ENCODE measurements at places on chromosomes 16 and 17.
A peak's percentile ranks its signal among the peaks of the same experiment; 100 is the strongest.

DNA sequence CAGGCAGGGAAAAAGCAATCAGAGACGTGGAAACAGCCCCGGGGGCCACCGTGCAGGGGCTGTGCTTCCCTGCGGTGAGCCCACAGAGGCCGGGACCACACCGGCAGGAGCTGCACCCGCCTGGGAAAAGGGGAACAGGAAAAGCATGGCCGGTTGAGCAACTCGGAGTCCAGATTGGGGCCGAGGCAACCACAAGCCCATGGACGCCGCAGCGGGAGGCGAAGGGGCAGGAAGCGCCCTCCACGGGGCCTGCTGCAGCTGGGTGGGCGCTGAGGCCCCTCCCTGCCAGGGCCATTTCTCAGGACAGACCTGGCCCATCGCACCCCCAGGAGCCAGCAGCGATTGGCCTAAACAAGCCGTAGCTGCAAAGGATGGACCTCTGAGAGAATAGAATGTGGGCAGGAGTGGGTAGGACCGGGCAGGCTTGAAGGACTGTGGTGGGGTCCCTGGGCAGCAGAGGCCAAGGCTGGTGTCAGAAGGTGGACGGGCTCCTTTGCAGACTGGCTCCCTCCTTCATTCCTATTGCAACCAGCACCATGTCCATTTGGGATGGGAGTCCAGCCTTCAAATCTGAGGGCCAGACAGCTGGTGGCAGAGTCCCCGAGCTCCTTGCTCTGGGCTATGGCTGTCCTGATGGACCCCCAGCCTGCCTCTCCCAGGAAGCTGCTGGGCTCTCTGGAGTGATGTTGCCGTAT lies 30.4 kb downstream of the COX4I1 start:
- no peak for ATAC-seq

DNA sequence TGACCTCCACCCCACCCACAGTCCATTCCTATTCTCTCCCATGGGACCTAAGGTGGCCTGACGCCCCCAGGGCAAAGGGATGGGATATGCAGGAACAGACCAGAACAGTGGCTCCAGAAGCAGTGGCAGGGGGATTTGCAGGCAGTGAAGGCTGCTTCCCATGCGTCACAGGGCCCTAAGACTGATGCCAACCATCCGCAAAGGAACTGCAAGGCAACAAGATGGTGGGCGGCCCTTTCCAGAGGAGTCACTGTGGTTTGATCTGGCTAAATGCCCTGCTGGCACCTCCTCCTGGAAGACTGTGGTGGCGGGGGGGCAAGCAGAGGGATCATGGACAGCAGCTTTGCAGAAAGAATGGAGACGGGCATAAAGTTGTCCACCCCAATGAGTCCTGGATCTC lies 4.4 kb upstream of the SLC39A11 start:
- no peak for ATAC-seq

DNA sequence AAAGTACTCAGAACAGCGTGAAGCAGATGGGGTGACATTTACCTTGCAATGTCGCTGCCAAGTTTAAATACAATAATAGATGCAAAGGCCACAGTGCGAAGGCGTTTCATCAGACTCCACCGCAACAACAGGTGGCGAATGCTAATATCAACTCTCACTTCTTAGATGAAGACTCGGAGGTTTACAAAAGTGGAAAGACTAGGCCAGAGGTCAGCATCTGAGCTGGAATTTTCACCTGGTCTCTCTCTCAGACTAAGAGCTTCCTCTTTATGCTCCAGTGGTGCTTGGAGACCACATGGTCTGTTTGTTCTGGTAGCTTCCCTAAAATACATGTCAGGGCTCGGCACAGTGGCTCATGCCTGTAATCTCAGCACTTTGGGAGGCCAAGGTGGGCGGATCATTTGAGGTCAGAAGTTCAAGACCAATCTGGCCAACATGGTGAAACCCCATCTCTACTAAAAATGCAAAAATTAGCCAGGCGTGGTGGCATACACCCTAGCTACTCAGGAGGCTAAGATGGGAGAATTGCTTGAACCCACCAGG lies 169.1 kb downstream of the XYLT1 start:
- no peak for ATAC-seq

DNA sequence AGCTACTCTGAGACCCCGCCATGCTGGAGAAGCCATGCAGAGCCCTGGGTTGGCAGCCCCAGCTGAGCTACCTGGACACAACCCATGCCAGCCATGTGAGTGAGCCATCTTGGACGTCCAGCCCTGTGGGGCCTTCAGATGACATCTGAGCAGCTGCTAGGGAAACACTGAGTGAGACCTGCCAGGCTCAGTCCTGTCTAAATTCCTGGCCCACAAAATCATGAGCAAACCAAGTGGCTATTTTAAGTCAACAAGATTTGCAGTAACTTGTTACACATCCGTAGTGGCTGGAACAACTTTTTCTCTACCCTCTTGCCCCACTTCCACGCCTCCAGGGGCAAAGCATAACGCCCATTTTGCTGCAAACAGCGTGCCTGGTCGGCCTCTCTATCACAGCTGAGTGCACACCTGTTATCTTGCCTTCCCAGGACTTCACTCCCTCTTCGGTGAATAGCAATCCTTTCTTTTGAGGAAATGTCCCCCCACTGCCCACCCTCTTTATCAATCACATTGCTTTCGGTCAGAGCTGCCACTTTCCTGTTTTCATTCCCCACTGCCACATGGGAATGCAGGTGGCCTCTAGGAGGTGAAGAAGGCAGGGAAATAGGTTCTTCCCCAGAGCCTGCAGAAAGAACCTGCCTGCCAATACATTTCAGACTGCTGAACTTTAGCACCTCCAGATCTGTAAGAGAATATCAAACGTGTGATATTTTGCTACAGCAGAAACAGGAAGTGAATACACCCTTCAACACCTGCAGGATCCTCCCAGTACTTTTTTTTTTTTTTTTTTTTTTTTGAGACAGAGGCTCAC lies 7.4 kb upstream of the SCIMP start:
- peak; percentile 54 for ATAC-seq

GRCh38 chr16:12213180-12213579 lies 236.6 kb downstream of the SNX29 start:
- no peak for ATAC-seq

DNA sequence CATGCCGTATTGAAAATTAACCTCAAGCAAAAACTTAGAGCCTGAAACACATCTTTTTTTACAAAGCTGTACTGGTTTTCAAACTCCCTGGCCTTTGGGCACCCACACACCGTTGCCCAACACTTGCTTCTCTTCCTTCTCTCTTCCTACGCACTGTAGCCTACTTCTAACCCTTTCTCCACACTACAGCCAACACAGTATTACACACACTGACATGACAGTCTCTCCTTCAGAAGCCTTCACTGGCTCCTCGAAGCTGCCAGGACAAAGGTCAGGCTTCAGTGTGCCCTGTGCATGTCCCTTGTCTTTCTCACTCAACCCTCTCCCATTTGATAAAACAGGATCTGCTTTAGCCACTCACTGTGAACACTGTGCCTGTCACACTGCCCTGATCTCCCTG lies 8.0 kb downstream of the FANCA start:
- no peak for ATAC-seq

- no peak for ATAC-seq
Observed at GRCh38 chr17:83053021-83053681, 26.3 kb upstream of the METRNL start.

DNA sequence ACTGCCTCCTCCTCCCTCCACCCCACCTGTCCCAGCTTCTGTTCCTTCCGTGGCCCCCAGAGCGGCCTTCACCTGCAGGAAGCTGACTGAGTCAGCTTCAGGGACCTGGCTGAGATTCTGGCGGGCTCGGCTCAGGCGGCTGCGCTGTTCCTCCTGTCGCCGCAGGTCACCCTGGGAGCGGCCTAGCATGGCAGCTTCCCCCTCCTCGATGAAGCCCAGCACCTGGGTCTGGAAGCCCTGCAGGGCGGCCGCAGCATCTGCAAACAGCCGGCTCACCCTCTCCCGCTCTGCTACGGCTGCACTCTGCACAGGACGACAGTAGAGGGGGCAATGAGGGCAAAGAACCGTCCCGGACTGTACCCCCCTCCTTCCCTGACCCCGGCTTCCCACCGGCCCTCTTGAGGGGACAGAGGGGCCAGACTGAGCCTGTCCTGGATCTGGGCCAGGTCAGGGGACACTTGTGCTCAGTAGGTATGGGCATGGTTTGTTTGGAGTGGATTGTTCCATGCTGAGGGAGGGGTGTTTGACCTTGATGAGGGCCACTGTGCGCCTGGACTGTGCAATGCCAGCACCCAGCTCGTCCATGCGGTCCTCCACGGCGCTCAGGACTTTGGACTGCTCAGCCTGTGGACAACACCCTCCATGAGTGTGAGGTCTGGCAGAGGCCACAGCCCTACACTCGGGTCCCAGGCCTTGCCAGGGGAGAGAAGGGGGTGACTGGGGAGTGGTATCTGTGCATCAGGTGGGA lies 2.0 kb downstream of the TRIM47 start:
- ATAC-seq: peak; percentile 43

- no peak for ATAC-seq
Observed at GRCh38 chr16:66544016-66544757, 5.7 kb downstream of the TK2 start.

GRCh38 chr17:77888242-77889134 lies 70.0 kb upstream of the TNRC6C start:
- ATAC-seq: peak; percentile 39

- ATAC-seq: no peak
Observed at GRCh38 chr16:6453742-6454141, 878.9 kb upstream of the RBFOX1 start.

DNA sequence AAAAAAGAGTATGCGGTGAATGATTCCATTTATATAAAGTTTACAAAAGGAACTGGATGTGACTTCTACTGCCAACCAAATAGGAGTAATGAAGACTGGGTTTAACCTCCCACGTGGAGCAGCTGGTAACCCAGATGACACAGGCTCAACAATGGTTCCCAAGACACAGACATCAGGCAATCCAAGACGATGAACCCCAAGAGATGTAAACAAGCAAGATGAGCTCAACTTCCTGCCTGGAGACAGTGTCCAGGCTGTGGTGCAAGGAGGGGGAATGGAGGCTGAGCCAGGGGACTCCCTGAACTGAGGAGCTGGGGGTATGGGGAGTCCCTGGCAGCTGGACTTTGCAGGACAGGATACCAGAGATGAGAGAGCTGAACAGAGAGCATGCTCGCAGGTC lies 104.7 kb downstream of the LITAF start:
- ATAC-seq: no peak

- no peak for ATAC-seq
Observed at GRCh38 chr17:29838961-29839360, 91.1 kb downstream of the SSH2 start.

- ATAC-seq: no peak
Observed at GRCh38 chr17:11244776-11245175, 3.8 kb downstream of the SHISA6 start.

GRCh38 chr16:4525634-4526277 lies 12.8 kb downstream of the CDIP1 start:
- ATAC-seq: no peak

DNA sequence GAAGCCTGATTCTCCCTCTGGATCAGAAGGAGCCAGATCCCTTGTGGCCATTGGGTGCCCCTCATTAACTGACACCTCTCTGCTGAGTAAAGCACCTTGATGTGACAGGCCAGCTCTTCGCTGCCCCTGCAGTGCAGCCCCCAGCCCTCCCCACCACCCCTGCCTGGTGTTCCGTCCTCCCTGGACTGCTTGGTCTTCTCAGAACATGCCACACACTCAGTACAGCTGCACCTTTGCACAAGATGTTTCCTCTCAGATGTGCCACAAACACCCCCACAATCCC lies 20.2 kb downstream of the GOSR2 start:
- ATAC-seq: peak; percentile 13

DNA sequence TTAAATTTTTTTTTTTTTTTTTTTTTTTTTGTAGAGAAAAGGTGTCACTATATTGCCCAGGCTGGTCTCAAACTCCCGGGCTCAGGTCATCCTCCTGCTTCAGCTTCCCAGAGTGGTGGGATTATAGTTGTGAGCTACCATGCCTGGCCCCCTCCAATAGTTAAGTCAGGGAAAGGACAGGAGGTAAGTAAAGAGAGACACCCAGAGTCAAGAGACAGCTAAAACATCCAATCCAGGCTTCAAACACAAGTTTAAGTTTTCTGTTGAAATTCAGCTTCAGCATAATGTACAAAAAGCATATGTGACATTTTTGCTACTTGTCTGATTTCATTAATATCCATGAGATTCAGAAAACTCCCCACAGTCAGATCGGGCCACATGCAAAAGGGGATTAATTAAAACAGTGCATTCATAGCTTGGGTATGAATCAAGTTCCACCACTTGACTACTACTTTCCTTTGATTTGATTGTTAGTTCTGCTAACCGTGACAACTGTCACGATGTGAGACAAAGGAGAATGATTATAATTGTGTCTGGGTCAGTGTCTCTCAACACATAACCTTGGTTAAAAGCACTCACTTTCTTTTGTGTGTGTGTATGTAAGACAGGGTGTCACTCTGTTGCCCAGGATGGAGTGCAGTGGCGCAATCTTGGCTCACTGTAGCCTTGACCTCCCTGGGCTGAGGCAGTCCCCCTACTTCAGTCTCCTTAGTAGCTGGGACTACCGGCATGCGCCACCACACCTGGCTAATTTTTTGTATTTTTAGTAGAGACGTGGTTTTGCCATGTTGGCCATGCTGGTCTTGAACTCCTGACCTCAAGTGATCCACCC lies 184.9 kb downstream of the PARN start:
- ATAC-seq: no peak

DNA sequence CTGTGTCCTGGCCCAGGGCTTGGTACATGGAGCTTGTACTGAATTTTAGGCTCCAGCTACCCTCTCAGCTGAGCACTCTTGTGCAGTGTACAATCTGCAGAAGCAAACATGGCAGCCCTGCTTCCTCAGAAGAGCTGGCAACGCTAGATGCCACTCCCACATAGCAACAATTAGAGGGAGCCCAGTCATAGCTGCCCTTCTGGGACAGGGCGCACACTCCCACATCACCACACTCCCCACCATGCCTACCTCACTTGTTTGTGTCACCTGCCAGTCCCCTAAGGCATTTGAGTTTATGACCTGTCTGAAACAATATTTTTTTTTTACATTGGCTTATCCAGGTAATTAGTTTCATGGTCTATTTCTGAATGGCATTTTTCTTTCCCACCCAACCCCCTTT lies 72.3 kb downstream of the C17orf67 start:
- peak; percentile 53 for ATAC-seq

- peak; percentile 99 for ATAC-seq
Observed at GRCh38 chr17:38967290-38967738, at the start of gene FBXO47. FBXO47 (minus strand) TSS chr17:38967403; CDS start chr17:38963025, 4,378 bp downstream.

- ATAC-seq: no peak
Observed at GRCh38 chr17:74141612-74142011, 61.9 kb upstream of the RPL38 start.

GRCh38 chr16:89805136-89805905 lies 11.1 kb downstream of the FANCA start:
- no peak for ATAC-seq
